ENCODE measurements at places on chromosomes 7 and 10.

DNA sequence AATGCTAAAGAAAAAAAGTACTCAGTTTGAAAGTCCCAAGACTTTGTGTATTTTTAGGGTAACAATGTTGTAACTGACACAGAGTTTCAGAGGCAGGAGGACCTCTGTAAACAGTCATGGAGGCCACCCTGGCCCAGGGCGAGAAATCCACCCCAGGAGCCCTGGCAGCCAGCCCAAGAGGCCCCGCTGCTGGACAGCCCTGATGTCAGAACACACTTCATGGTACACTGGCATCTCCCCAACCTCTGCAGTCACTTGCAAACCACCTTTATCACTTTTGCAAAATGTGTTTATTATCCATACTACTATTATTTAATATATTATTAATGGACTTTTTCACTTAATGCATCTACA, 30.2 kb downstream of the C10orf143 start:
- DNase-seq = no peak

DNA sequence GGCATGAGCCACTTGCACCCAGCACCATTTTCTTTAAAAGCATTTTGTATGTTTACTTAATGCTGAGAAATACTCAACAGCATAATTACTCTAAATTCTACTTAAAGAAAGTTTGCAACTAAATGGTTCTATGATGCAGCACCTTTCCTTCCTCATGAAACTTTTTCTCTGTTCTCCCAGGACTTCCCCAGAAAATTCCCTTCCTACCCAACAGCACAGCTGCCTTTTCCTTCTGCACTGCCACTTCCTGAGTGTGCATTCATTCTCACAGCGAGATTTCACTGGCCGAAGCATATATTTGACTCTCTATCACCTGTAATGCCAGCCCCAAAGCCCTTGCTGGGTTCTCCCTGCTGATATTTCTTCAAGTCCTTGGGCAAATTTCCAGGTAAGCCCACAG, 41.5 kb upstream of the DGKI start:
- DNase-seq = no peak

DNA sequence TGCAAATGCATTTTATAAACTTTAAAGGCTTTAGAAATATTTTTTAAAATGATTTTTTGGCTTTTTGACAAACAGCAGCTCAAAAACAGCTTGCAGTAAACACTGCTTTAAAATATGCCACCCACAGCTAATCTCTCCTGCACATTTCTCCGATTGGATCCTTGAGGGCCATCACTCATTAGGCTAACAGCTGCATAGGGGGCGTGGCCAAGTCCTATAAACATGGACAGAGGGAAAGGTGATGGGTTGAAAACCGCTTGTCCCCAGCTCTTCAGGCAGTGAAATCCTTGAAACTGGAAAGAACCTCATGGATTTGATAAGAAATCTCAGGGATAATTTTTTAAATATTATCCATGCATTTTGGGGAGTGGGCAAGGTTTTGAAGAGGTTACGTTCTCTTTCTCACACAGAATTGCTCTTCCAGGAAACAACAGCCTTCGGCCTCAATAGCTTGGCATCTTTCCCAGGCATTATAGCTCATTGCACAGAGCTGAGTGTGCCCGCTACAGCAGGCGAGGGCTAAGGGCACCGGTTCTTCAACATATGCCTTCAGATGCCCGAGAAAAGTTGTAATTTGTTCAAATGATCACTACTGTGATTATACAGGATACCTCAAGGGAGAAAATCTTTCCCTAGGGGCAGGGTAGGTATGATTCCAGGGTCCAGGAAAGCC, 1.7 kb downstream of the PLEKHS1 start:
- no peak for DNase-seq

DNA sequence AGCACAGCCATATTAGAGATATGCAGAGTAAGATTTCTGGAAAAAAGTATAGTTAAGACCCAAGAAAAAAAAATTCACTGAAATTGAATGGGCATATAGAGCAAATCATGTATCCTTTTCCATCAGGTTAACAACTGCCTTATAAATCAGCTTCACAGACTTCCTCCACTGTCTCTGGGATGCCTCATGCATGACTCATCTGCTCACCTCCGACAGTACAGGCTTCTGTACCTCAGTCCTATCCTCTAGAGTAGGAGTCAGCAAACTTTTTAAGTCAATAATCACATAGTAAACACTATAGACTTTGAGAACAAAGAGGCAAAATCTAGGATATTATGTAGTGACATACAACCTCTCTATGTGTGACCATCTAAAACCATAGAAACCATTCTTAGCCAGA, 211.6 kb upstream of the SP8 start:
- DNase-seq = no peak

Data from natural killer cell treated with Interleukin-12 subunit alpha and Interleukin-12 subunit beta and Interleukin-15 and Interleukin-18, amount 100 ng/mL, for 72 hours (primary cell).